ENCODE measurements at places on chromosomes 7 and 10.

DNA sequence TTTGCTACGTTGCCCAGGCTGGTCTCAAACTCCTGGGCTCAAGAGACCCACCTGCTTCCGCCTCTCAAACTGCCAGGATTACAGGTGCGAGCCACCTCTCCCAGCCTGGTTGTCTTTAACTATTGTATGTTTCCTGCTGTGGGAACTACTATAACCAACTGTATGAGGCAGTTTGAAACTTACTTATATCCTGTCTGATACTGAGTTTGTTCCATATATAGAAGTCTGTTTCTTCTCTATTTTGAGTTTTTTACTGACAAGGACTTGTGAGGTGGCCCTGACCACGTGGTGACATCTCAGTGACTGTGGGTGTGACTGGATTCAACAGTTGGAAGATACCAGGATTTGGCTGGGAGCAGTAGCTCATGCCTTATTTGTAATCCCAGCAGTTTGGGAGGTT, 14.2 kb downstream of the FBH1 start:
- DNase-seq = no peak

GRCh38 chr10:92094960-92095359, 171.4 kb downstream of the BTAF1 start:
- DNase-seq = no peak

DNA sequence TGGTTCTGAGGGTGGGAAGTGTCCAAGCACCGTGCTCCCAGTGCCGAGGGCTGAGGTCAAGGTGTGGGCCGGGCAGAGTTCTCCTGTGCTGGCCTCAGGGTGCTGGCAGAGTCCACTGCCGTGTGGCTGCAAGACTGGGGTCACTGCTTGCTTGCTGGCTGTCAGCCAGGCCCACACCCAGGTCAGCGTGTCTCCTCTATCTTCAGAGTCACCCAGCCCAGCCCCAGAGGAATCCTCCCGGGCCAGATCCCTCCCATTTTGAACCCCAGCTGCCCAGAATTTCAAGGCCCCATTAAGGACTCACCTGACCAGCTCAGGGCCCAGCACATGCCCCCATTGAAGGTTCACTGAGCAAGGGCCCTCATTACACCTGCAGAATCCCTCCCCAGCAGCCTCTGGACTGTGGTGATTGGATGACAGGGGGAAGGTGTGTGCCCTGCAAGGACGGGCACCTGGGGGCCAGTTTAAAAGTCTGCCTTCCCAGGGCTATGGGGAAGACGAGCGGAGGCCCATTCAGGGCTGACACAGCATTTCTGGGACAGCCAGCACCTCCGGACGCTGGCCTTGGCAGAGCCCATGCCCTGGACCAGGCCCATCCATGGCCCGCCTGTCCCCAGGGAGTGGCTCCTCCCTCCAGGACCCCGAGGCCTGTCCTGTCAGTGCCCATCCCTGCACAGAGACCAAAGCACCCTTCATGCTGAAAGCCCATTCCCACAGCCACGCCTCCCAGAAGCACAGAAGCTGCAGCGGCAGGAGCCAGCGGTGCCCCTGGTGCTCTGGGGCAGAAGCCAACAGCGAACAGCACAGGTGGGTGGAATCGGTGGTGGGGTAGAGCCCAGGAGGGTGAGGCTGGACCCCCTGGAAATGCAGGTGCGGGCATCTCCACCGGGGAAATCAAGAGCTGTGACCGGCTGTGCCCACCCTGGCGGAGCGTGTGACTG, 45.1 kb upstream of the PPP2R2D start:
- DNase-seq = no peak

DNA sequence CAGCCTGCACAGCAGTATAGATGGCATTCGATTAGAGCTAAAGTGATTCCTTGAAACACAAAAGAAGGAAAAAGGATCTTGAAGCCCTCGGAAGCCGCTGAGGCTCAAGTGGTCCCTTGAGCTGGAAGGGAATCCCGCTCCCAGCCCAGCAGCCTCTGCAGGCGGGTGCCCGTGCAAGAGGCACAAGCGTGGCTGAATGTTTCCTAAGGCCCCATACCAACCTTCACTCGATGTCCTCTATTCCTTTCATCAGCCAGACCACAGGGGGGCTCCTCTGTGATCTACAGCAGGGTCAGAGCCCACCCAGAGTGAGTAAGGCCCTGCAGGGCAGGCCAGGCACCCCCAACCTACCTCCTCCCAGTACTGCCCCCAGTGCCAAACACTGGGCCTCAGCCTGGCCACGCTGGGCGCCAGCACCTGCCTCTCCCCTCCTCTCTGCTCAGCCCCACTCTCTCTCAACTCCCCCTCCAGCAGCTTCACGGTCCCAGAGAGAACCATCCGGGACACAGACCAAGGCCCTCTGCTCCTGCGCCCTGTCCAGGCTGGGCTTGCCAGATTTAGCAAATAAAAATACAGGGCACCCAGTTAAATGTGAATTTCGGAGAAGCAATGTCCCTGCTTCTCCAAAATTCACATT, 30.5 kb downstream of the EBF3 start:
- no peak for DNase-seq

DNA sequence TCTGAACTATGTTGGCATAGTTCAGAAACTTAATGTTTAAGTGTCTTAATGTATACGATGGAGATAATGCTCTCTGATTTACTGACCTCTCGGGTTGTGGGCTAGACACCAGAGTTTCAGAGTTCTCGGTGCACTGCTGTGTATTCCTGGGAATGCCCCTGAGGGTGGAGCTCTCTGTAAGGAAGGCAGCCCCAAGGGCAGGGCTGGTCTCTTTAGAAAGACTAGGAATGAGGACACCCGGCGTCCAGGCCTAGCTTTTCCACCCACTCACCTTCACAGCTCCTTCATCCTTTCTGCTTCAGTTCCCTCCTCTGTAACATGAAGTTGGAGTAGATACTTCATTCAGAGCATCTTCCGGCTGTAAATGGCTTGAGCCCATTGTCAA, 536.6 kb upstream of the GALNT17 start:
- DNase-seq = no peak

DNA sequence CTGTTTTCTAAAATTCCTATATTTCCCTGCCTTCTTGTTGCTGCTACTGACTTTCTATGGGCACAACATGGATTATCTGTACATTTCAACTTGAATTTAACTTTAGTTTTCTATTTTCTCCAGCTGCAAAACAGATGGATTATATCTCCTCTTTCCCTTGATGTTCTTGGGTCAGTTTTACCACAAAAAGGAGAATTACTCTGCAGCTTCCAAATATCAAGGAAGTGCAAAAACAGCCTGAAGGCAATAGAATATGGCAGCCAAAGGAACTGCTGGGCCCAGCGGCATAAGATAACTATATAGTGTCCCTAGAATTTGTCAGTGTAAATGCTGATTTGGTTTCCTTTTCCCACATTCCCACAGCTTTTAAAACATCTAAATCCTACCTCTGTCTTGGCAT, 29.1 kb downstream of the CPED1 start:
- DNase-seq = no peak

DNA sequence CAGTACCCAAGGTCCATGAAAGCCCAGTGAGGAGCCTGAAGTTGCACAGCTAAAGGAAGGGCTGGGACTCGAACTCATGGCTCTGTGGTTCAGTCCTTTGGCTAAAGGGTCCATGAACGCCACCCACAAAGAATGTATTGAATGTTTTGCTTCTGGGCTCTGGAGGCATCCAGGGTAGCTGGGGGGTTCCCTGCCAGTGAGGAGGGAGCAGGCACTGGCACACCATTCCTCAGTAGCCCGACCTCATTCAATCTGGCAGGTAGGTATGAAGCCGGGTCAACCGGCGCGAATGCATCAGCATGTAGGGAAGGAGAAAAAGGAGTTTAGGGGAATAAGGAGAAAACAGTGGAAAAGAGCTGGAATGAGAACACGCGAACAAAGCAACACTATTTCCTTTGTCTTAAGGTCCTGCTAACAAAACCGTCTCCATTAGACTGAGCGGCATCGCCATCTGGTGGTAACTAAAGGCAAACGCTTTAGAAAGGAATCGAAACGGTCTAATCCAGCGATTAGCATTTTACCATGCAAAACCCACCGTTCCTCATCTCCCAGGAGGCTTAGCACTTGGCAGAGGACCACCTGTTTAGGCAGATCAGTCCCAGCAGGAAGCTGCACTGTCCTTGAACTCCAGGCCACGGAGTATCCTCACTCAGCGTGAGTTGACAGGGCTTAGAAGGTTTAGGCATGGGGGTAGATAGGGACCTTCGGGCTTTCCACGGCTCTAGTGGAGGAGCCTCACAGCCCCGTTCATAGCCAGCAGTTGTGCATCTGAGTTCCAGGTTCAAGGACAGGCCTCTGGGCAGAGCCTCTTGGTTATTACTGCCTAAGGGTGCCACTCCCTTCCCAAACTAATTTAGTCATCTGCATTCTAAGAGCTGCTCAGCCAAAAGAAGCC, 122.8 kb downstream of the UBE2H start:
- DNase-seq = peak; percentile 48

DNA sequence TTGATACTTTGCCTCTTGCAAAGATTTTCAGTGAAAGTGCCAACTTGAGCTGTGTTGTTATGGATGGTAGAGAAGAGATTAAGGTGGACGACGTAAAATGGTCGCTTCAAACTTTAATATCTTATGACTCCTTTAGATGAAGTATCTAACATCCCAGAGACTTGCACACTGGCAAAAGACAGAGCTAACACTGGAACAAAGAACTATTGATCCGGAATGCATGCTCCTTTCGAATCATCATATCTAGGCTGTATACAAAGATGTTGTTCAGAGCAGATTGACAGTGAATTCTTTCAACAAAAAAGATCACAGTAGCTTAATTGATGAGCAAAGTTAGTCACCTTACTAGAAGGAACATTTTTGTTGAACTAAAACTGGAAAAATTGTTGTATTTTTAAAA, 592.7 kb downstream of the NXPH1 start:
- DNase-seq = no peak

GRCh38 chr10:111082102-111082975, 5.5 kb downstream of the ADRA2A start:
- DNase-seq = no peak

GRCh38 chr10:52257692-52258075, 56.4 kb upstream of the DKK1 start:
- DNase-seq = no peak

DNA sequence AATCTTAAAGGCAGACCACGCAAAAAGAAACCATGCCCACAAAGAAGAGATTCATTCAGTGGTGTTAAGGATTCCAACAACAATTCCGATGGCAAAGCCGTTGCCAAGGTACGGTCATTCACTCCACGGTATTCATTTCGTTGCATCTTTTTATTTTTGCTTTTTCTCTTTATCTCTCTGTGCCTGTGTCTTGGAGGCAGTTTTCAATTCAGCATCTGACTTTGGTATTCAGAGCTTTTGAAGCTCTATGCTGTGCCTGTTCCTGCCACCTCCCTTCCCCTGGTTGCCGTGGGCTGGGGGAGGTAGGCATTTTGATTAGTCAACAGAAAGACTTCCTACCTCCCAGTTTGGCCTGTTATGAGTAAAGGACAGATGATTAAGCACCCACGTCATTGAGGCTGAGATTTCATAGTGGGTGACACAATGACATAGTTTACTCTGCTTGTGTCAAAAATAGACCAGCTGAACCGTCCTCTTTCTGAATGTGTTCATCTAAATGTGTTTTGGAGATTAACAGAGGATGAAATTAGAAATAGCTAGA, 149.5 kb downstream of the ARID5B start:
- peak; percentile 77 for DNase-seq

- DNase-seq = no peak
Measured at GRCh38 chr7:22663357-22663718, 63.7 kb upstream of the IL6 start.

GRCh38 chr7:55092186-55092974, 73.6 kb downstream of the EGFR start:
- no peak for DNase-seq

- no peak for DNase-seq
Measured at GRCh38 chr7:137343281-137343841, at the start of gene PTN. Gene PTN (minus strand): TSS chr7:137343733. CDS start chr7:137254973, 88,760 bp downstream.

GRCh38 chr7:106071356-106071998, 40.6 kb downstream of the SYPL1 start:
- DNase-seq = peak; percentile 67

DNA sequence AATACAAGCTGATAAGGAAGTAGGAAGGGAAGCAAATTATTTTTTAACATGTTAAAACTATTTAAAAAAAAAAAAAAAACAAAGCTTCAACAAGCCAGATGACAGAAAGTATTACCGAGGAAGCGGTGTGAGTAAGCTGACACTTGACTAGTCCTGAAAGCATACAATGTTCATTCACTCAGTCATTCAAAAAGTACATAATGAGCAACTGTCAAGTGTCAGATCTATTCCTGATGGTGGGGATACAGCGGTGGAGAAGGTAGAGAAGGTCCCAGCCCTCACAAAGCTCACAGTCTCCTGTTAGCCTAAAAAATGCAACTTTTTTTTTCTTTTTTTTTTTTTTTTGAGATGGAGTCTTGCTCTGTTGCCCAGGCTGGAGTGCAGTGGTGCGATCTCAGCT, 40.0 kb downstream of the RAPGEF5 start:
- no peak for DNase-seq

DNA sequence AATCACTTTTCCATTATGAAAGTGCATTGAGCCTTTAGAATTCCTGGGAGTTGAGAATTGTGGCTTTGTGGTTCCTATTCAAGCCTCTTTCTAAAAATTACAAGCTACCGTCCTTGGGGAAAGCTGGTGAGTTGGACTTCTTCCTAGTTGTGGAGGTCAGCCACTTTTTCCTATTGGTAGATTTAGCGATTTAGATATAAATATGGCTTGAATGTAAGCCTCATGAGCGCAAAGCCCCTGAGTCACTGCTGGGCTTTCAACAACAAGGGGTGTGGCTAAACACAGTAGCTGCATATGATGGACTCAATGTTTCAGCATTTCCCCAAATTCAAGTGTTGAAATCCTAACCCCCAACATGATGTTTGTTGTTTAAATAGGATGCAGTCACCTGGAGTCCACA, 150.0 kb upstream of the IGFBP3 start:
- DNase-seq = no peak

GRCh38 chr7:85019778-85020177, 167.1 kb downstream of the SEMA3D start:
- no peak for DNase-seq

DNA sequence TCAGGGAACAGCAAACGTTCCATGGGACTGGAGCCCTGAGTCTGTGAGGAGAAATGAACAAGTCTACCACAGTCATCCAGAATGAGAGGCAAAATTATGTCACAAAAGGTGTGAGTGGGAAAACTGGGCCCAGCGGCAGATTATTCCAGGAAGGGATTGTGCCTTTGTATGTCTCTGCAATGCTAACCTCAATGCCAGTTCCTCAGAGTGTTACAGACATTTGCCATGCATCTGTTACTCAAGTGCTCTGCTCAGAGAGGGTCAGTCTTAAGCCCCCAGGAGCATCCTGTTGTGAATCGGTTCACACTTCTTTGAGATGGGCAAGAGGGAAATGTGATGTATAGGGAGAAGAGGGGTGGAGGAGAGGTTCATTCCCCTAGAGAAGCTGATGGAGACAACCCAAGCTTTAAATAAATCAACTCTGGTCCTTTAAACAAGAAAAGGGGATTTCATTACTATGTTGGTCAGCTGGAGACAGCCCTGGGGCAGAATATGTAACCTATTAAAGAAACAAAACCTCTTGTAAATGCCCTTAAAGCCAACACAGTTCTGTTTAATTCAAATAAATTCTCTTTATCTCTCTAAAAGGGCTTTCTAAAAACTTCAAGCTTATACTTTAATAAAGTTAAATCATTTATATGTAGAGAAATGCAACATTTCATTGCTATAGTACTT, 85.9 kb upstream of the GRB10 start:
- no peak for DNase-seq

Data from immature natural killer cell (primary cell).